ENCODE measurements at places on chromosomes 7 and 10. TPM values are rescaled to one million over a fixed set of nuclear protein-coding genes. Genes with fewer than 3 reads are reported as not detected.
A peak's percentile ranks its signal among the peaks of the same experiment; 100 is the strongest.

- DNase-seq: no peak
These were observed 547.2 kb downstream of the ETV1 start for GRCh38 chr7:13442226-13442625.

DNA sequence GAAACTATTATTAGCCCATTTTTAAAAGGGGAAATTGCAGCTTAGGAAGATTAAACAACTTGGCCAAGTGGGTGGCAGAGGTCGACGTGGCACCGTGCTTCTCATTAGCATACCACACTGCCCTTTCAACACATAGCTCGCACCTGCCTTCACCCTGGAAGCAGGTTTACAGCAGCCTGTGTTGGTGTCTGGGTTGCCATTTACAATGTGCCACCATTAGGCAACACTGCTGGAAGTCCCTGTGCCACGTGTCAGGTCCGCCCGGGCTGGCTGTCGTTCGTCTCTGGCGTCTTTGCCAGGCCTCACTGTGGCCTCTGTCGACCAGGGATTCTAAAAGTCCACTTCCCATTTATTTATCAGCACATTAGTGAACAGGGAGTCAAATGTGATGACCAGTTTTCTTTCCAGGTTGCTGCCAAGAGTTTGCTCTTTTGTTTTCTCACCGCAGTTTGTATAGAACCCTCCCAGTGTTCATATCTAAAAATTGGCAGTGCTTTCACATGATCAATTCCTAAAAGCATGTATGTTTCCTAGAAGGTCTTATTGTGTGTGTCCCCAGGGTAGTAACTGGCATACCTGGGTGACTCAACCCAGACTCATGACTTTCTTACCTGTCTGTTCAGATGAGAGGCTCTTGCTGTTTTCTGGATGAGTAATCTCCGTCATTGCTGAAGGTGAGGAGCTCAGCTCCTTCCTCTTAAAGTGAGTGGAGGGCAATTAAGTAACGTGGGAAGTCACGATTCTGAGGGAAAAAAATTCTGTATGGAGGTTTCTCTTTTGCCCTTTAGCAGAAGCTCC, 9.2 kb downstream of the INSIG1 start:
- DNase-seq: peak; percentile 37

- DNase-seq: no peak
These were observed 383.8 kb downstream of the TNS3 start for GRCh38 chr7:47198159-47198558.

DNA sequence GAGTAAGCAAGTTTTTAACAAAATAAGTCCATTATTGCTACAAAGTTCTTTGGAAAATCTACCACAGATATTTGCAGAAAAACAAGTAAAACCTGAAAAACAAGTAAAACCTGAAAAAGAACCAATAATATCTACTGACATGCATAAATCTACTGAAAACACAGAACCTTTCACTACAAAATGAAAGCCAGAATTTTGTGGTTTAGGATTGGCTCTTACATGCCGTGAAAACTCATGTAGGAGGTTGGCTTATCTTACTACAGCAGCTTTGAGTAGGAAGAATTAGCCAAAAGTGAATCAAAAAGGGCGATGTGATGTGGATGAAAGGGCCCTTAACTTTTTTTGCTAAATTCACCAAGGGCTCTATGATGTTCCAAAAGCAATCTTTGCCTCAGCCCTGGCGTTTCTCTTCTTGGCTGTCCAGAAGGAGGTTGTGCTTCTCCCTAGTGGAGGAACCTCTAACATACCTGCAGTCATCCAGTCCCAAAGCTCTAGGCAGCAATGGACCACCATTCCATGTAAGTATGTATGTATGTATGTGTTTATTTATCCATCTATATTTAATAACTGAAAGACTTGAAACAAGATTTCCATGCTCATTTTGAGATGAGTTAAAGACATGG, 93.5 kb upstream of the ZNF804B start:
- DNase-seq: no peak

- DNase-seq: no peak
These were observed 17.5 kb downstream of the DNAJC9 start for GRCh38 chr10:73229567-73229966.

- DNase-seq: no peak
These were observed 202.2 kb downstream of the CACNA2D1 start for GRCh38 chr7:82241356-82241755.

DNA sequence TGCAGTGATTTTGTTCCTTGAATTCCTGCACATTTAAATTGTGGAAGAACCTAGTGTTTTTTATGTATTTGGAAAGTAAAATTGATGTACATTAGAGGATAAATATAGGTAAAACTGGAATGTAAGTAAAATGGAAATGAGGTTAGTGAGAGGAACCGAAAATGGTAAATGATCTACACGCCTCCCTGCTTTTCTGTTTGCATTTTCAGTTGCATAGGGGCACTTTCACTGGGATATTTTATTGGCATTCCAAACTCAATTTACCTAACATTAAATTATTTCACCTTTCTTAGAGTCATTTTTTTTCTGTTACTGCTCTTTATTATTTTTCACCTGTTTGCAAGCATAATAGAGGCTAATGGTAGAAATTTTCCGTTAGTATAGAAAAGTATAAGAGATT, 8.0 kb downstream of the CDK13 start:
- no peak for DNase-seq

- DNase-seq: no peak
These were observed 351.6 kb upstream of the ZMIZ1 start for GRCh38 chr10:78717200-78717599.

DNA sequence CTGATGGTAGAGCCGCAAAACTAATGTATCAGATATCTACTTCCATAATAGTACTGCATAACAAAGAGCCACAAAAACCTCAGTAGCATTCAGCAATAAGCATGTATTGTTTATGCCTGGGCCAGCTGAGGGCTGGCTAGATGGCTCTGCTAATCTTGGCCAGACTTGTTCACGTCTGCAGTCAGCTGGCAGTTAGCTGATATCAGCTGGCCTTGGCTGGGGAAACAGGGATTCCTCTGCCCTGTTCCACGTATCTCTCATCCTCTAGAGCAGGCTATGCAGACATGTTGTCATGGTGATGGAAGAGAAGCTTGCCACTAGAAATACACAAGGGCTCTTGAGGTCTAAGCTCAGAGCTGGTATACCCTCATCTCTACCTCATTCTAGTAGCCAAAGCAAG, 62.9 kb downstream of the GRM8 start:
- no peak for DNase-seq

Gene SPDYE6
- total RNA-seq: not detected

Gene ACSL5
- 1.5 TPM for total RNA-seq
